ENCODE measurements at places on chromosomes 7 and 10.

- peak; percentile 29 for DNase-seq
Measured at GRCh38 chr10:132664883-132665282, 121.1 kb downstream of the NKX6-2 start.

DNA sequence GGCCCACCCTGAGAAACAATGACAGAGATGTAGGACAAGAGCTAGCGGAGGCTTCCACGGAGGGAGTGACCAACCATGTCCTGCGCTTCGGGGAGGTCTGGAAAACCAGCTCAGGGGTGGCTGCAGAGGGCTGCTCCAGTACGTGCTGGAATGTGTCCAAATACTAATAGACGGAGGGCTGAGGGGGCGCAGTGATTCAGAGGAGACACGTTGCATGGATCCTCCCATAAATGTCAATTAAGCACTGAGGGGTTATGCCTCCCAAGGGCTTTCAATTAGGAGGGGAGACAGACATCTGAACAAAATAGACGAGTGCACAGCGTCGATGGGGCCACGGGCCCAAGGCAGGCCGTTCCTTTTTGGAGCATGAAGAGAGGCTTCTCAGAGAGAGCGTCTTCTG is 51.0 kb upstream of the NPS start:
- no peak for DNase-seq

DNA sequence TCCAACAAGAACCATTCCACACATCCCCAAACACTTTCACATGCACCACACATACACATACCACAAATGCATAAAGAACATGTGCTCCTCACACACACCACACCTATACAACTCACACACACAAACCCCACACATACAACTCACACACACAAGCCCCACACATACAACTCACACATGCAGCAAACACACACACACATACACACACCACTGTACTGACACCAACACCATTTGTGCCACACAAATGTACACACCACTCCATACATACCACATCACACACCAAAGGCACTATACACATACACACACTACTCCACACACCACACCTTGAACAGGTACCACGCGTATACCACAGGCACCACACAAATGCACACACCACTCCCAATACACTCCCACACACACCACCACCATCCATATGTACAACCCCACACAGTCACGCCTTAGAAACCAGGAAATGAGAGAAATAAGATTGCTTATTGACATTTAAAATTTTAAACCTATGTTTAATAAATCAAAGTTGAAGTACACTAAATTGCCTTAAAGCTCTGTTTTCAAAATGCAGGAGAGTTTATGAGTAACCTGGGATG is 107.4 kb downstream of the ARL4A start:
- DNase-seq: no peak

- DNase-seq: no peak
Measured at GRCh38 chr7:91683823-91684222, 196.7 kb downstream of the MTERF1 start.

DNA sequence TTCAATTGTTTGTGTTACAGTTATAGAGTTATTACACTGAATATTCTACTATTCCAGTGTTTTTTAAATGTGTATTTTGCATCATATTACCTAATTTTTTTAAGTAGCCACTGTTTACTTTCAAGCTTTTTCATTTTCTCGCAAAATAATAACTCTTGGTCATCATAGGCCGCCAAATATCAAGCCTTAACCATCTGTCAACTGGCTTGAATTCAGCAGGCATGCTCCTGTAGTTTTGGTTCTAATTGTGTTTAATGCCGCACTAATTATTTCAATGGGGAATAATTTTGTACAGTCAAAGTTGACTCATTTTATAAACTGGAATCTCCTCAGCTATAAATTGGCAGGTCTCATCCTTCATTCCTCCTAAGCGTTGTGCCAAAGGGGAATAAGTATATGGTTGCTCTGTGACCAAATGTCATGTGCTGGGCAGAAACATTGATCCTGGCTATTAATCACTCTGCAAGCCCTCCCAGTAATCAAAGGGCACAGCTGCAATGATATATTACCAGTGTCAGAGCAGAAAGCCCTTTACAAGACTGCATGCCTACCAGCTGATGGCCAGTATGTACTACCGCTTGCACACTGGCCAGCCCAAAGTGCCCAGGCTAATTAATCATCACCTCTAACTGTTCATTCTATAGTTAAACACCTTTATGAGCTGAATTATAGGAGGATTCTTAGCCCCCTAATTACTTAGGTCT is 74.8 kb downstream of the SKAP2 start:
- DNase-seq: no peak

DNA sequence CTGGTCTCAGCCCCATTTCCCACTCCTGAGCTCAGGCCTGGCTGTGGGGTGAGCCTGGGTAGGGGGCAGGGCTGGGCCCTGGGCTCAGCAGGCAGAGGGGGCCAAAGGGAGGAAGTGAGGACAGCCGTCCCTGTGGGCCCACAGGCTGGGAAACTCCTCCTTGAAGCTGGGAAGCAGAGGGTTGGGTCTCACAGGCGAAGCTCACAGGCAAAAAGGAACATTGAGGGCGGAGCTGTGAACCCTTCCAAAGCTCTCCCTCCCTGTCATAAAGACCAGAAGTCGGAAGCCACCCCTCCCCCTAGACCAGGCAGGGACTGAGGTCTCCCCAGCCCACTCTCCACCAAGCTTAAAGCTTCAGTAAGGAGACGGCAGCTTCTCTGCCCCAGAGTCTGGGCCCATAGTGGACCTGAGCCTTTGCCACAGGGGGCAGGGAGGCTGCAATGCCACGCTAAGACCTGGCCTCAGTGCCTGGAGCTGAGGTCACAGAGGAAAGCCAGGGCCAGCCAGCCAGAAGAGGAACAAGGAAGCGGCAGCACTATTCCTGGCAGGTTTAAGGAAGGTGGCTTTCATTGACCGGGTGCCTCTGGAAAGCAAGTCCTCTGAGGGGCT is 1.0 kb upstream of the KCP start:
- DNase-seq: peak; percentile 19
